Trophoblast cell (in vitro differentiated cells and primary cell): ENCODE measurements at places on chromosomes 1 and 21.
A peak's percentile ranks its signal among the peaks of the same experiment; 100 is the strongest.

DNA sequence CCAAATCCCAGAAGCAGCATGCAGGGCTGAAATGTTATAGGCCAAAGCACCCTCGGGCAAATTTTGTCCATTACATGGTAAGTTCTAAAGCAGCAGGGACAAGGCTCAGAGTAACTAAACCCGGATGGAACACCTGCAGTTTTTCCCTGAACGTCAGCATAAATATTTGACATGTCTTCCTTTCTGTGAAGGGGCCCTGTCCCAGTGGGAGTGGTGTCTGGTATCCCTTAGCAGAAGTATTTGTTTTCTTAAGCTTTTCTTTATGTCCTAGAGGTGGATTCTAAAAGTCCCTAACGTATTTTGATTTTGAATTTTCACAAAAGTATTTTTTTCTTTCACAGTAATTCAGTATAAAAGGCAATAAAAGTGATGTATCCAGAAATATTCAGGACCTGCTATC lies 223.9 kb downstream of the ST6GALNAC3 start:
- peak; percentile 28 for DNase-seq

- peak; percentile 74 for DNase-seq
Measured at GRCh38 chr1:33331444-33332356, 10.8 kb upstream of the A3GALT2 start.

GRCh38 chr1:8343464-8344001 lies 25.6 kb downstream of the SLC45A1 start:
- peak; percentile 90 for DNase-seq

DNA sequence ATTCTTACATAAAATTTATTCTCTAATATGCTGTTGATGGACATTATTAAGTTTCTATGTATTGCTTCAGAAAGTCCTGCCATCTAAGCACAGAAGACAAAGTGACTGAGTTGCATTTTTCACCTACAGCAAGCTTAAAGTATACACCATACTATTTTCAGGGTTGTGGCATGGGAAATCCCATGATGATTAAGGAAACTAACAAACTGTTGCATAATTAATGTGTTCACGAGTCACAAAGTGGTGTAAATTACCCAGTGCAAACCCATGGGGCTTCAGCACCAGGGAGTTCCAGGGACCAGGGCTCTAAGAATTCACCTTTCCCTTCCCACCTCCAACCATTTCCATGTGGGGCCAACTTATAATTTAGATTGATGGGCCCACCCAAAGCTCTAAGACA lies 81.9 kb upstream of the NR5A2 start:
- no peak for DNase-seq

DNA sequence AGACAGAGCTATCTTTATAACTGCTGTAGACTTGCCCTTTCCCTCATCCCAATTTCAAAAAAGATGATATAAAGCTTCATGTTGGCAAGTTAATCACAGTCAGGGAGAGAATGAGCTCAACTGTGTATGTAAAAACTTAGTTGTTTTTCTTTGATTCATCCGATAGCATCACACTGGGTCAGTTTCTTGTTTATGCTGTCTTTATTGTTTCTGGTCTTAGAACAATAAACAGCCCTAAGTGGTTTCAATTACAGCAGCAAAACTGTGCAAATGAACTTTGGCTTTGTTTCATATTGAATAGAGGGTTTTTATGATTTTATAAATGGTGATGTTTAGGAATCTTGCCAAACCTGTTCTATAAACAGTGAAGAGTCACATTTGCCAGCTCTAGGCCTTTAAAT lies 423.8 kb upstream of the CXADR start:
- DNase-seq = no peak

- DNase-seq = no peak
Measured at GRCh38 chr1:110288111-110288510, 51.1 kb upstream of the RBM15 start.

GRCh38 chr1:204207136-204207616 lies 6.6 kb downstream of the GOLT1A start:
- DNase-seq = peak; percentile 50

DNA sequence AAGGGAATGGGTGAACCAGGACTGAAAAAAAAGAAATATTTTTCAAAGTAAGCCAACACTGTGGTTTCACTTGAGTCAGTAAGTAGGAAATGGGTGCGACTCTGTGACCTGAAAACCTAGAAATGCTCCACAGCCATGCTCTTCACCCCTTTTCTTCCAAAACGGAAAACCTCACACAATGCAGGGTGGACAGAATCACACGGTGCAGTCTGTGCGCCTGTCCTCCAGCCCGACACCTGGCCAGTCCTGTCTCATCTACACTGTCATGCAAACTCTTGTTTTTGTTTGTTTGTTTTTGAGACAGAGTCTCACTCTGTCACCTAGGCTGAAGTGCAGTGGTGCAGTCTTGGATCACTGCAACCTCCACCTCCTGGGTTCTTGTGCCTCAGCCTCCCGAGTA lies 53.3 kb downstream of the B3GALT5 start:
- no peak for DNase-seq

DNA sequence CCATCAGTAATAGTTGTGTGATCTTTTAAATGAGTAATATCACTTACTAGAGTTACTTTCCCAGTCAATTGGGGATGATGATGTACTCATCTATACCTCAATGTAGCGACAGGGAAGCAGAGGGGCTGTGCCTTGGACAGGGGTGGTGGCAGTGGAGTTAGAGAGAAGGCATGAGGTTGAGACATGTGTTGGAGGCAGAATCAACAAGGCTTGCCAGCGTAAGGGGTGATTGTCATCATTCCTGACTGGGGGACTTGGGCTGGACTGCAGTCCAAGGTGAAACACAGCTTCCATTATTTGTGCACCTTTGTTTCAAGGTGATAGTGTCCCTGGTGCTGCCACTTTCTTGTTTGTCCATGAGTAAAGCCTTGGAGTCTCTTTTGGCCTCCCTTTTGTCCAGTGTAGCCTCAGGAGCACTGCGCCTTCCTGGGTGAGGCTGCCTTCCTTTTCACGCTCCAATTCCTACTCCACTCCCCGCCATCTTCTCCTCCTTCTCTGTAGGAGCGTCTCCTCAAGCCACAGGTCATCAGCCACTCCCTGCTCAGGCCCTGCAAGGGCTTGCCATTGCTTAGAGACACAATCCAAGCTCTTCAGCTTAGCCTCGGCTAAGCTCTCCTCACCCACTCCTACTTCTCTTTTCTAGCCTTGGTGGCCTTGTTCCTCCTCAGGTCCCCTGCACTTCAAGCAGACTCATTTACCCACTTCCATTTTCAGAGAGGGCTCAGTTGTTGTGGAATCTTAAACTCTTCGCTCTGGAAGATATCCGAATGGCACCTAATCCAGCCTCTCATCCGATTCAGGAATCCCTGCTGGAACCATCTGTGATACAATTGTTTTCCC lies 77.6 kb upstream of the CD34 start:
- DNase-seq = no peak

- DNase-seq = no peak
Measured at GRCh38 chr1:169933984-169934725, 40.5 kb upstream of the SCYL3 start.

DNA sequence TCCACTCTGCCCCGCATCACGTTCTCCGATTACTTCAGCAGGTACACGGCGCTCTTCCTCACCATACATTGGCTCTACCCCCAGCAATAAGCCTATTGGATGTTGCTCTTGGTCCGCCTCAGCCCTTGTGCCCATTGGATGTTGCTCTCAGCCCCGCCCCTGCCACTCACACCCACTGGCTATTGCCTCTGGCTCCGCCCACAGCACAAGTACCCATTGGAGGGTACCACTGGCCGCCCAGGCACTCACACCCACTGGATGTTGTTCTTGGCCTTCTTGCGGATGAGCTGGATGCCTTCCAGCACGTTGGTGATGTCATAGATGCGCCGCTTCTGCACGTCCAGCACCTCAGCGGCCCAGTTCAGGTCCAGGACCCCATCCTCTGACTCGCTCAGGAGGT lies 9.4 kb downstream of the E2F2 start:
- no peak for DNase-seq

GRCh38 chr1:229758101-229759036 lies 132.3 kb downstream of the URB2 start:
- DNase-seq = peak; percentile 93

DNA sequence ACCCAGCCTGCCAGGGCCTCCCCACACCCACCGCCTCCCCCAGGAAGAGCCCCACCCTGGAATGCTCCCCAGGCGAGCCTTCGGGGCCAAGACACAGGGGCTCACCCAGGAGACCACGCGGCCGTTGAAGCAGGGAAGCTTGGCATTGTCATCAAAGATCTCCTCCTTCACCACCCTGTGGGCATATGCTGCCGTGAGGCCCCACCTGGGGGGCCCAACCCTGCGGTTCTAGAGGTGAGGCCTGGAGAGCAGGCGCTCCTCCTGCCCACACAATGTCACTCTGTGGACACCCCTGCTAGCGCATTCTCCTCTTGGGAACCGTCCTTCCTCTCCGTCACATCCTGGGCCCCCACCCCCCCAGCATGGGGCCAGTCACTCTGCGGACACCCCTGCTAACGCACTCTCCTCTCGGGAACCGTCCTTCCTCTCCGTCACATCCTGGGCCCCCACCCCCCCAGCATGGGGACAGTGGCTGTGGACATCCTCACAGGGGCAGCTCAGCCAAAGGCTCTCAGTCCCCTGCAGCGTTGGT lies 6.6 kb downstream of the DVL1 start:
- DNase-seq = no peak

- DNase-seq = no peak
Measured at GRCh38 chr1:117244306-117244705, 33.6 kb upstream of the VTCN1 start.

DNA sequence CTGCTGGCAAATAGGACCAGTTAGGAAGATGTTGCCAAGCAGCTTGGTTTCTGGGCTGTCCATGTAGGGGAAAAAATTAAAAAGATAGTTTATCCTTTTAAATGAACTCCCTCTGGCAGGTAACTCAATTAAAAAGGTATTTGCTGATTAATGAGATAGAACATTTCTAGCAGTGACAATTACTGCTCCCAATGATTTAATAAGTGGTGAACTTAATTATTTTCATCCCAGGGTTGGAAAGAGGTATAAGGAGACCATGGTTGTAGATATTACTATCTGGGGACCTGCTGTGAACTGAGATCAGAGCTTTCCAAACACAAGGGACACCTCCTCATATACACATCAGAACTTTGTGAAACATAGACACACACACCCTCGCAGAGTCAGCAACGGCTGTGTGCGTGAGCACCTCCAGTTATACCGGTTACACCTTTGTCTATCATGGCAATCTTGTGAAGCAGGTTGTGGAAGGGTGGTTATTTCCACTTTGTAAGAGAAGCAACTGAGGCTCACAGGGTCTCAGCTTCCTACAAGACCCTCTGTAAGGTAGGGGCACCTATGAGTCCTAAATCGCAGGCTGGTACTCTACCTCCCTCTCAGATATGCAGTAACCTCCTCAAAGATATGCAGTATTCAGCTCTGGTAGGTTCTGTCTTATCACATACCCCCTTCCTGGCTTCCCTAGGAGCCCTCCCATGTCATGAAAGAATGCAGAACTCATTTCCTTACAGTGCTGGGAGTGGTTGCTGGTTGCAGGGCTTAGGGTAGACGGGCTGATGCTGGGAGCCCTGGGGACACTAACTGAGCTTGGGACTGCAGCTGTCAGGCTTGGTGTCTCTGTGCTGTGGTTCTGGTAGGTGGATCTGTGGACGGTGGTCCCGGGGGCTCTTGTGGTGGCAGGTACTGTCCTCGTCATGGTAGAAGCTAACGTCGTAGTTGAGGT lies 18.5 kb upstream of the MAGOH start:
- peak; percentile 65 for DNase-seq

GRCh38 chr1:88935522-88936222 lies 44.3 kb upstream of the GTF2B start:
- DNase-seq = peak; percentile 55
